ENCODE measurements at places on chromosomes 5 and 9.

- DNase-seq, result no peak
These were observed 363.6 kb downstream of the SH3GL2 start for GRCh38 chr9:17942498-17942897.

DNA sequence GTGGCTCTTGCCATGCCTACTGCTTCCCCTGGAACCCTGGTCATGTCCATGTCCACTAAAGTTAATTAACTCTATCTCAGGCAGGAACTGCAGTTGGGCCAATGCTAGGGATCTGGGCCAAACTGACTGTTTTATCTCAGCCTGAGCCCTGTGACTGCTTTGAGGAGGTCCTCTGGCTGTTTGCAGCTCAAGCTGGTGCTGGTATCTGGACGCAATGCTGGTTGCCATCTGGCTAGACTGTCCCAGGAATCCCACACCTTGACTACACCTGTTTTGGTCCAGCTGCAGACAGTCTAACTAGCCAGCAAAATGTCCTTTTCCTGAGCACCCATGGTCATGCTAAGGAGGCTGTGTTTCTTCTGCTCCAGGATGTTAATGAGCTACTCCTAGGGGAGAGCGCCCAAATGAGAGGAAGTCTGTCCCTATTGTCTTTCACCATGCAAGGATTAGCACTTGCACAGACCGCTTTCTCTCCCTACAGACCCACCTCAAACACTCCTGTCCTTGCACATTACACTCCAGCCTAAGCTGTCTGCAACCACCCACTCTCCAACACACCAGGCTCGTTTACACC is 251.0 kb downstream of the SH3GL2 start:
- no peak for DNase-seq

DNA sequence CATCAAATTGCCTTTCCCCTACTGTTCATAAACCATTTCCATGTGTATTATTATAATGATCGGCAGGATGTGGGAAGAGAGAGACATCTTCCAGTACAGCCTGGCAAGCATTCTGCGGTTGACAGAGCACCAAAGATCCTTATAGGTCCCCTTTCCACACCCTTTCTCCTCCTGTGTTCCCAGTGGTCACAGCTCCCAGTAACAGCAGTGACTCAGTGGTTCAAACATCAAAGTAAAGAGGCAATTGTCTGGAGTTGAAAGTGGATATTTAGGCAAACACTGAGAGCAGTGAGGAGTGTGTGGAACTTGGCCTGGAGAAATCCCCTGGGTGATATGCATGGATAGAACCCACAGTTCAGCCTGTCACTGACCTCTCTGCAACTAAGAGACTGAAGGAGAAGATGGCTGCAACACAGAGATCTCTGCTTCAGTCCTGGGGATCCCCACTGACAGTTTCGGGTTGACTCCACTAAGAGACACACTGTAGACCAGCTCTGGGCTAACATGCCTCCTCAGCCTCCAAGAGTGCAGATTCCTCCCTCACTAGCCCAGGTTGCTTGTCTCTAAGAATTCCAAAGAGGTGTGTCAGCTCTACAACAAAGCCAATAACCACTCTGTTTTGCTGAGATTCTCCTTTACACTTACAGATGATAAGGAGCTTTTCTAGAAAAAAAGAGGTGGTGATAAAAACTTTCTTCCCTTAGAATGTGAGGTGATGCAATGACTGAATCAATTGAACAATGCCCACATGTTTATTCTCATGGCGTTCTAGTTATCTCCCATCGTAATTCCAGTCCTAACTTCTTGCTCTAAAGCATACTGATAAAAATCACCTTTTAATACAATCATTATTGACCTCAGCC is 94.4 kb upstream of the IL6ST start:
- no peak for DNase-seq

DNA sequence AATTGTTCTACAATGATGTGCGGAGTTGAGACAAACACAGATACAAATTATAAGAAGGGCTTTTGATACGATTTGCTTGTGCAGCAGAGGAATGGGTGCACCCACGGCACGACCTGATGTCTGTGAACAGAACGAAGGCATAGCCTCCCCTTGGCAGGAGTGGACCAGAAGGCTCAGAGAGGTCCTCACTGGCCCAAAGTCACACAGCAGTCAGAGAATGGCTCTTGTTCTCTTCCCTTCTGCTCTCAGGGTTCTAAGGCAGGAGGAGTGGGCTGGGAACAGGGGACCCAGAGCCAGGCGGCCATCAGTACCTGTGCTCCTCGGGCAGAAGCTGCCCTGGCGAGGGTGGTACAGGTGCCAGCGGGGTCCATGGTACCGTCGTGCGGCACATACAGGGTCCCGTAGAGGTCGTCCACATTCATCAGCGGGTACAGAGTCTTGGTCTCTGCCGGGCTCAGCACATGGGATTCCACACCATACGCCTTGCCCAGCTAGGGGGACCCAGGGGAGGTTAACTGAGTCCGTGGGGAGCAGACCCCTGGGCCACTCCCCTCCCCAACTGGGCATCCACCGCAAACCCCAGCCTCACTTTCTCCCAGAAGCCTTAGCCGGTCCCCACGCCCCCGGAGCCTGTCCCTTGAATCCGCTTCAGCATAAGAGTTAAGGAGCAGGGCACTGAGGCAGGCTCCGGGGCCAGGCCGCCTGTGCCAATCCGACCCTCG is 7.0 kb downstream of the SARDH start:
- no peak for DNase-seq

- DNase-seq, result no peak
These were observed 34.6 kb downstream of the HABP4 start for GRCh38 chr9:96484521-96484931.

GRCh38 chr9:124013309-124014210 is 2.0 kb downstream of the LHX2 start:
- no peak for DNase-seq

GRCh38 chr9:137757139-137757538 is 120.4 kb upstream of the CACNA1B start:
- no peak for DNase-seq

DNA sequence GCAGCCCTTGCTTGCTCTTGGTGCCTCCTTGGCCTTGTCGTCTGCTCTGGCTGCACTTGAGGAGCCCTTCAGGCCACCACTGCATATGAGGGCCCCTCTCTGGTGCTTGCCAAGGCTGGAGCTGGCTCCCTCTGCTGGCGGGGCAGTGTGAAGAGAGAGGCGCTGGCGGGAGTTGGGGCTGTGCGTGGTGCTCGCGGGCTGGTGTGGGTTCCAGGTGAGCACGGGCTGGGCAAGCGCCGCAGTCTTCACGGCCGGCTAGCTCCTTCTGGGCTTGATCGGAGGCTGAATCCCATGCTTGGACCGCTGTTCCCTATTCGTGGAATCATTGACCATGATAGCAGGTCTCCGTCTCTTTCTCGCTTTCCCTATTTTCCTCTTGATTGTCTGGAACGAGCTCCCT is 56.5 kb downstream of the XRCC4 start:
- DNase-seq, result no peak

DNA sequence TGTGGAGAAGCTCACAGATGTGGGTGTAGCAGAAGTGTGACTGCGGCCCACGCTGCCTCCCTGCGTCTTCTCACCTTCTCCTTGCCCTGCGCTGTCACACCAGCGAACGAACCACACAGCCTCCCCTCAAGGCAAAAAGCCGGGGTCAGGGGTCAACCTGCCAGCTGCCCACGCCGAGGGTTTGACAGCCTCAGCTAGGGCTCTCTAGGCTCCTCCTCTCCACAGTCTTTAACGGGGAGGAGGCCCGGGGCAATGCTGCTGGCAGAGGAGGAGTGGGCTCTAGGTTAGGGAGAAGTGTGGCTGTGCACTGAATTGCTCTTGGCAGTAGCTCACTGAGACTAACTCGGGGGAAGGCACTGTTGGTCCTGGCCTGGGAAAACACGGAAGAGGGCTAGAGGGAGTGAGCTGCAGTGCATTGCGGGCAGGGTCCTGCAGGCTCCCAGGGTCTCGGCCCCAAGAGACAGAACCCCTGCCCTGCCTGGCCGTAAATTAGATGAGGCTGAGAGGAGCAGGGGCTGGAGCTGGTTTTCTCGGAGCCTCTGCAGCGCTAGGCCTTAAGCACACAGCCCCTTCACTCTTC is 4.2 kb upstream of the TRIM52 start:
- peak; percentile 77 for DNase-seq

DNA sequence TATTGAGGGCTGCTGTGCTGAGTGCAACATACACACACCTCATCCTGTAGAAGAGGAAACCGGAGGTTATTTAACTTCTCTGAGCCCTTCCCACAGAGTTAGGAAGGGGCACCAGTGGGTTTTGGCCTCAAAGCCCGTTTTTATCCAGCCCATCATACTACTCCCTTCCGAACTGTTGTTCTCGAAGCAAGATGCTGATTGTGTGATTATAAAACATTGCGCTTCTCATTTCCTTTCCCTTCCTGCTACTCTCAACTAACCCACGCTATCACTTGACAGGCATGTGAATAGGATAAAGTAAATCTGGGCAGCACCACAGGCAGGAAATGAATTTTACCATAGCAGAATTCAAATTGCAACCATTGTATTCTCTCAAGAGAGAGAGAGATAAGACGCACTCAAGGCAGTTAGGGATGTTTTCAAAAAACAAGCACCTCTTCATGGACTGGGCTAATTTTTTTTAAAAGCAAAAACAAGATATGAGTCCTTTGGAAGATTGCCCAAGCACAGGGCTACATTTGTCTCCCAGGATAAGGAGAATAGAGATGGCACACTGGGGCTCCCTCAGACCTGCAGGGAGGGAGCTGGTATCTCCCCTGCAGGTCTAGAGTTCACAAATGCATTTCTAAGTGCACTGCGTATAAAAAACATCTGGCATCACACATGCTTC is 52.6 kb downstream of the GNA14 start:
- DNase-seq, result no peak

DNA sequence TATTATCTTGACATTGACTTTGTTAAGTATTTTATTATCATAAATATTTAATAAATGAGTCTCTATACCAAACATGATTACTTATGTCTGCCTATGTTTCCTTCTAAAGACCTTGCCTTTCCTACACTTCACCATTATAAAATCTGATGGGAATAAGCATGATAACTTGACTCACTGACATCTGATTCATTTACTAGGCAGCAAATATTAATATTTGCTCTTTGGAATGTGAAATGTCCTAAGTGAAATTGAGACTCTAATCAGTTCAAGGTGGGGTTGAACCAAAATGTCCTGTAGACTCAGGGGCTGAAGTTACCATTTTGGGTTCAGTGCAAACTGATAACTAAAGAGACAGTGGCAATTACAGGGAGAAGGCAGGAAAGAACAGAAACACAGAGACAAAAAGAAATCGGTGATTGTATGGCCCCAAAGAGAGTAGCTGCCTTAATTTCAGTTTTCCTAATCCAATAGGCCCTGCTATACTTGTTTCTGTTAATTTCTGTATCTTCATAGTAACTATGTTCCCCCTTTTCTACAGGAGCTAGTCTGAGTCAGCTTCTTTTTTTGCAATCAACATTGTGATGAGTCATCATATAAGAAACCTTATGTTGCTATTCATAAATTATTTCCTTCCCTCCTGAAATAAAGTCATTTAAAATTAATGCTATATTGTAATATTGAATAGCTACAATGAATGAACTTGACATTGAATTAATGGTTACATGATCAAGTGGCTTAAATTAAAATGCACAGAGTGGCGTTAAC is 296.8 kb downstream of the PDE4D start:
- DNase-seq, result no peak

DNA sequence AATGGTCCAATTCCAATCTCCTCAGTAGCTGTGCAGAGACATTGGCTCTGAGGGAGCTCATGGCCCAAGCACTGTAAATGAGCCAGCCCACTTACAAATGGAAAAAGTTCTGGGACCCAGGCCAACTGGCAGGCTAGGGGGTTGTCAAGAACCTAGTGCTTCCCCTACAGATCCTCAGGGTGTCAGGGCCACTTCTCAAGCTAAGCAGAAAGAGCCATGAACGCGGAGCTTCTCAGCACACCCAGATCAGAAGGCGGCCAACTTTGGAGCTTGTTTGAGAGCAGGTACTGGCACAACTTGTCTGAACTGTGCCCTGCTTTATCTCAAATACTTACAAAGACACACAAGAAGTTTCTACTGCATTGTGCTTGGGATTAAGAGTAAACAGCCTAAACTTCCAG is 17.5 kb downstream of the TLE1 start:
- DNase-seq, result no peak

DNA sequence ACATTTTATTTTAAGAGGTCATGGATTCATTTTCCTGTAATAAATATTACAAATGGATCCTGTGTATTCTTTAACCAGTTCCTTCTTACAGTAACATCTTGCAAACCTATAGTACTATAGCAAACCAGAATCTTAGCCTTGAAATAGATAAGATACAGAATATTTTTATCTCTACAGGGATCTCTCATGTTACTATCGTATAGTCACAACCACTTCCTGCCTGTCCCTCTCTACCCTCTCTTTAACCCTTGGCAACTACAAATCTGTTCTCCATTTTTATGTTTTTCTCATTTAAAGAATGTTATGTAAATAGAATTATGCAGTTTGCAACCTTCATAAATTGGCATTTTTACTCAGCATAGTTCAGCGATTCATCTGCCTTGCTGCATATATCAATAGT is 454.0 kb downstream of the DIRAS2 start:
- DNase-seq, result no peak

- DNase-seq, result no peak
These were observed 428.2 kb downstream of the ENC1 start for GRCh38 chr5:74212336-74212735.

DNA sequence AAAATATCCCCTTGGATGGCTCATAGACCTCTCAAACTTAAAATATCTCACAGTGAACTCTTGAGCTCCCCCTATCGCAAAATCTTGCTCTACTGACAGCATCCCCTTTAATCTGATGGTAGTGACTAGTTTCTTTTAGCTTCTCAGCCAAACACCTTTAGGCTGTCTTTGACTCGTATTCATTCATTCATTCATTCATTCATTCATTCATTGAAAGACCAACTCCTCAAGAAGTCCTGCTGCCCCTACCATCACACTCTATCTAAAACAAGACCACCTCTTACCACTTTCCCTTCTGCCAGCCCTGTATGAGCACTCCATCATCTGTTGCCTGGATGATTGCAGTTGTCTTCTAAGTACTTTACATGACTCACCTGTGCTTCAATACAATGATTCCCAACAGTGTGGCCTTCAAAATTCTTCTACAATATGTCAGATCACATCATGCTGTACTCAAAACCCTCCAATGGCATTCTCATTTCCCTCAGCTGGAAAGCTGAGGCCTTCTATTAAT is 46.8 kb downstream of the ITGA2 start:
- no peak for DNase-seq

GRCh38 chr5:168706655-168707069 is 127.5 kb upstream of the PANK3 start:
- peak; percentile 68 for DNase-seq

DNA sequence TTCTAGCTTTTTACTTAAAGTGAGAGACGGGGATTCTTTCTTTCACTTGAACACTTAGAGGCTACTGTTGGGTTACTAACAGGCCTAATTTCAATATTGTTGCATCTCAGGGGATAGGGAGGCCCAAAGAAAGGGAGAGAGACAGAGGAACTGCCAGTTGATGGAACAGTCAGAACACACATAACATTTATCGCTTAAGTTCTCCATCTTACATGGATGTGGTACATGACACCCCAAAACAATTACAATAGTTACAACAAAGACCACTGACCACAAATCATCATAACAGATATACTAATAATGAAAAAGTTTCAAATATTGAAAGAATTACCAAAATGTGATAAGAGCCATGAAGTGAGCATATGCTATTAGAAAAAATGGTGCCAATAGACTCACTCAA is 4.3 kb upstream of the RIC1 start:
- DNase-seq, result no peak
